Motor neuron (in vitro differentiated cells): ENCODE measurements at places on chromosomes 3 and 15.

DNA sequence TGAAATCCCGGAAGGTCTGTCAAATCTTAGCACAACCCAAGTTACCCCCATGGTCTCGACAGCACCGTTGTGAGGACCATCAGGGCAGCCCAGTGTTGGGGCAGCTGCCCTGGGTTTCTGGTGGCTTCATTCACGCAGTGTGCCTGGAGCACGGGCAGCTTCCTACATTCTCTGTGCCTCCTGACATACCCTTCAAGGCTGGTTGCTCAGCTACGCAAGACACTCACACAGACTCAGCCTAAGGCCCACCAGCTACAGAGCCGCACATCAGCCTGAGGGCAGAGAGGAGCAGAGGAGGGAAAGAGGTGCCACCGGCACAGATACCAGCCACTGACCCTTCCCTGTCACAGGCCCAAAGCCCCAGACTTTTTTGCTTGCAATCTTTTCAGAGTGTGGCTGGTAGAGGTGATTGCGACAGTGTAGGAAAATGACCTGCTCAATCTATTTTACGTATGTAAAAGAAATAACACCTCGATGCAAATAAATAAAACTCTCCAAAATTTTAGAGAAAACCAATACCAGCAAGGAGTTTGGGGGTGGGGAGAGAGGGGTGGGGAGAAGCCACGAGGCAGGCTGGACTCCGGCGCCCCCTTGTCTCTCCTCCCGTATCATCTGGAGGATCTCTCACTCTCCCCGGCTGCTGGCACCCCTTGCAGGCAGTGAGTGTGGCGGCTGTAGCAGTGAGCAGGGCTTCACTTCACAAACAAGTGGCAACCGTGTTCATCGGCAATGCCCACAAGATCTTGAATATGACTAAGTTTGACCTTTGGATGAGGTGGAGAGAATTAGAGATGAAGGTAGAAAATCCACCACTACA lies 12.7 kb downstream of the CSPG5 start:
- no peak for ATAC-seq

DNA sequence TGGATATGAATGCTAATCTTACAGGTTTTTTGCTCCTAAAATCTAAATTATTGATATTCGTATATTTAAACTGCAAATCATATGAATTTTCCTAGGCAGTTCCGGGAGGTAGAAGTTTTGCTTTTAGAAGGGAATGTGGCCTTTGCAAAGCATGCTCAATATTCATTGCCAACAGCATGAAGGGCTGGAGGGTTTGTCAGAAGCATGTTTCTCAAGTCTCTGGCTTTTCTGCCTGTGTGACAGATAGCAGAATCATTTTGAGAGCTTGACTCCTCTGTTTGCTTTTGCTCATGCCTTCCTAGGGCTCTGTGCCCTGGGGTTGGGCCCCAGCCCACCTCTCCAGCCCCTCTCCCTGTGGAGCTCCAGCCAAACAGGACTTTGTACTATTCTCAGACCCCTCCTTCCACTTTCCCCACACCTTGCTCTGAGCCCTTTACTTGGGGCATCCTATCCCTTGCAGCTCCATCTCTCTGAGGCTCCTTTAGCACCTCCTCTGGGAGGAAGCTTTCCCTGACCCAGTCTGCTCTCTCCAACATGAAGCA lies 91.3 kb downstream of the ARNT2 start:
- no peak for ATAC-seq

DNA sequence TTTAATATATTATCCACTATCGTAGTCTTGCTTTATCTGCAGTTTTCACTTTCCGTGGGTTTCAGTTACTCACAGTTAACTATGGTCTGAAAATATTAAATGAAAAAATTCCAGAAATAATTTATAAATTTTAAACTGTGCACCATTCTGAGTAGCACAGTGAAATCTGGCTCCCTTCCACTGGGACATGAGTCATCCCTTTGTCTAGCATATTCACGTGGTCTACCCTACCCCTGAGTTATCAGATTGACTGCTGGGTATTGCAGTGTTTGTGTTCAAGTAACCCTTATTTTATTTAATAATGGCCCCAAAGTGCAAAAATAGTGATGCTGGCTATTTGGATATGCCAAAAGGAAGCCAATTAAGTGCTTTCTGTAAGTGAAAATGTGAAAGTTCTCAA lies 539.5 kb upstream of the AGTR1 start:
- ATAC-seq: no peak

GRCh38 chr15:80061582-80061981 lies 2.1 kb downstream of the ZFAND6 start:
- ATAC-seq: no peak

DNA sequence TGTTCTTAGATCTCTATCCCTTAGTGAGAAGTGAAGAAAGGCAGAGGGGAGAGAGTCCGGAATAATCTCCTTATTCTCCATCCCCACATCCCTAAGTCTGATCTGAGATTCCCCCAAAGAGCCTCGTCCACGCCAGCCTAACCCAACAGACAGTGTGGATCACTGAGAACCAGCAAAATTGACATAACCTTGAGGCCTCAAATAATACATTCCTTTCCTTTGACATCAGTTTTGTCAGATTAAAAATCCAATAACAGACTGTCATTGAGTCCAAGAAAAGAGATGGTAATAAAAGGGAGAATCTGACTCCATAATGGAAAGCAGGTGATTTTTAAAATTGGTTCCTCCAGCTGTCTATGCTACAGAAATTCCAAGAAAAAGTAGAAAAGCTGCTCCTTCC lies 7.7 kb upstream of the SIAH2 start:
- ATAC-seq: no peak

- ATAC-seq: no peak
Measured at GRCh38 chr15:57251308-57251707, 125.0 kb upstream of the CGNL1 start.

DNA sequence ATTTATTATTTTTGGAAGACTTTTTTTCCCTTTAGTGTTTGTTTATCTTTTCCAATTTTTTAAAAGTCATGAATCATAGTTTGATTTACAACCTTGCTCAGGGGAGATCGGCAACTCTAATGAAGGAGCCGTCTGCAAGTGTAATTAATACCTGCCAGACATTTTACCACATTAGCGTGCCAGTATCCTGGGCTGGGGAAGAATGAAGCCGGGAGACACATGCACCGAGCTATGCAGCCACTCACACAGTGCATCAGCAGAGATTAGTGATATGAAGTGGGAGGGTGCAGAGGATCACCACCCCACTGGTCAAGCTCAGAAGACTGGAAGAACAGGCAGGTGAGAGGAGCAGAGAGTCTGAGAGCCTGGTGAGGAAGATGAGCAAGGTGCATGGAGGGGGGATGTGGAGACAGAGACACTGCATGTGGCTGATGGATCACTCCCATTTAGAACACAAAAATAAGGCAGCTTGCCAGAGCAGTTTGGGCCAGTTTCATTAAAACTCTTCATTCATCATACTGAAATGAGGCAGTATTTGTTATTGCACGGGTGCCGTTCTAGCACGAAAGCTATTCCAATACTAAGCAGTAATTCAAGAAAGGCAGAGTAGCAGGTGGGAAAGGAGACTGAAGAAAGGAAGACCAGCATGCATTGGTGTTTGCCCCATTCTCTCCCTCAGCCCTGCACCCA lies 821.6 kb downstream of the TUSC7 start:
- no peak for ATAC-seq

DNA sequence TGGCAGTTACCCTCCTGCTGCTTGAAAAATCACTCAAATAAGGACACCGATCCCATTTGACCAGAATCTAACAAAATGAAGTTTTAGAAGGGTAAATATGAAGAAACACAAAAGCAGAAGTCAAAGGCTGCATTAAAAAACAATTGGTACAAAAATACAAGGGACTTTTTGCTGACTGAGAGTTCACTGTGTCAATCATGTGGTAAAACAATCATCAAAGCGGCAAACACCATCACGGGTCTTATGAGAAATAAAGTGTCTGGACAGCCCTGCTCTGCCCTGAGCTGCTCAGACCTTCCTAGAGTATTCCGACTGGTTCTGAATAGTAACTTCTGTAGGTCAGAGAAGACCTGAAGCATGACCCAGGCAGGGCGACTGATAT lies 137.2 kb upstream of the RAD18 start:
- ATAC-seq: no peak

- no peak for ATAC-seq
Measured at GRCh38 chr3:27024493-27024892, 344.7 kb downstream of the NEK10 start.

- no peak for ATAC-seq
Measured at GRCh38 chr15:40633178-40633577, 39.1 kb downstream of the KNL1 start.
